ENCODE measurements at places on chromosomes 1 and 21.

GRCh38 chr1:234844479-234845031 is 234.6 kb upstream of the IRF2BP2 start:
- no peak for DNase-seq

- DNase-seq = no peak
These were observed 183.4 kb downstream of the TNFSF18 start for GRCh38 chr1:172867216-172867818.

DNA sequence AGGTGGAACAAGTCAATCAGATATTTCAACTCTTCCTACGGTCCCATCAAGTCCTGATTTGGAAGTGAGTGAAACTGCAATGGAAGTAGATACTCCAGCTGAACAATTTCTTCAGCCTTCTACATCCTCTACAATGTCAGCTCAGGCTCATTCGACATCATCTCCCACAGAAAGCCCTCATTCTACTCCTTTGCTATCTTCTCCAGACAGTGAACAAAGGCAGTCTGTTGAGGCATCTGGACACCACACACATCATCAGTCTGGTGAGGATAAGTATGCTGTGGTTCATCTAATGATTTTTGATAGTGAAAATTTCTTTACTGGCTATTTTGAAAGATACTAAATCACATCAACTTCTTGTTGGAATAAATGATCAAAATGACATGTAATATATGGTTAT is 67.7 kb upstream of the MPC2 start:
- DNase-seq = no peak

DNA sequence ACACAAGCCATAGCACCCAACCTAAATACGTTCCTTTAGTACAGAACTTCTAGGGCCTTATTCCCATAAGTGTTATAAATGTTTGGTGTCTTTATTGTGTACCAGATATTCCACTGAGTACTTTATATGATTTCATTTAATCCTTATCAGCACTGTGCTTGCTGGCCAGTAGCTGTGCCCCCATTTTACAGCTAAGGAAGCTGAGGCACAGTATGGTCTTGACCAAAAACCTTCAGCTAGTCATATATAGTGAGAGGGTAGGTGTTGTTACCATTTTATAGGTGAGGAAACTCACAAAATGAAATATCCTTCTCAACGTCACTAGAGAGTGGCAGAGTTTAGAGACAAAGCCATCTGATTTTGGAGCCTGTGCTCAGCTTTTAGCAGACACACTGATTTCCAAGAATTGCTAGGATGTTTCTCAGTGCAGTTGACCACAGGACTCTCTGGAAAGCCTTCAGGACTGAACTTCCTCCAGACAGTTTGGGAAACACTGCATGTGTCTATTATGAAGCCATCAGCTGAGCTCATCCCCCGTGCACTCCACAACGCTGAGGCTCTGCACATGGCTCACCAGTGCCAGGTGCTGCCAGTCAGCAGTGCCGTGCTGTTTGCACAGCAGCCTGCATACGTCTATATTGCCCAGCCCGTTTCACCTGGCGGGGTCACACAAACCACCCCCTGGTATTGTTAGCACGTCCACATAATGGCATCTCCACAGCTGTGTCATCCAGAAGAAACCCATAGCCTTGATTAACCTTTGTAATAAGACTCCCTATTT is 15.4 kb downstream of the NPPA start:
- peak; percentile 22 for DNase-seq

DNA sequence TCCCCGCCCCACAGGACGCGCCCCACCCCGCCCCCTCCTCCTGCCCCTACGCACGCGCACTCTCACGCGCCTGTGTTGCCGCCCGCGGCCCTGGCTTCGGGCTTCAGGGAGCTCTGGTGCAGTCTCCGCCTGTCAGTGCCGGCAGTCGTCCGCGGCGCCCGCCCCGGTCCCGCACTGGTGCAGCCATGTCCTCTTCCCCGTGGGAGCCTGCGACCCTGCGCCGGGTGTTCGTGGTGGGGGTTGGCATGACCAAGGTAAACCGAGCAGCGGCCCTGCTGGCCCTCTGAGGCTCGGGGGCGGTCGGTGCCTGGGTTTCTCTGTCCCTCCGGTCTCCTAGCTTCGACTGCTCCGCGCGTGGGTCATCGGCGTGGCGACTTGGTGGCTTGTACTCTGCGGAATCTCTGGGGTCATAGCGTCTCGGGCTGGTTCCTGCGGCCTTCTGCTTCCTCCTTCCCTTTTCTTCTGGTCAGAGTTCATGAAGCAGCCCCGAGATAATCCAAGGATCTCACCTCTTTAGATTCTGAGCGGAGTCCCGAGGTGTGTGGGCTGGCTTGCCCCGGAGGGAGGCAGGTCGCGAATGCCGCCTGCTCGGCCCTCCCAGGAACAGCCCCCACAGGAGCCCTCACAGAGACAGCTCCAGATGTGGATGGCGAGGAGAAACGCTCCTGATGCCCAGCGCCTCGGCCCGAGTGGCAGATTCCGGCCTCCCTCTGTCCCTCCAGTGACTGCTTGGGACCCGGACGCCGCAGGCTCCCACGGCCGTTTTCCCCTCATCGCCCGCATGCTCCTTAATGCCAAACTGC is at the start of gene SCP2:
Gene SCP2 (plus strand): TSS at position 65 of the 803 bp plus-strand sequence. CDS start 121 bp downstream, at position 186.
- DNase-seq = peak; percentile 85

- no peak for DNase-seq
These were observed 39.1 kb downstream of the CLIC6 start for GRCh38 chr21:34707876-34708325.

GRCh38 chr1:943545-944340 is 15.3 kb downstream of the NOC2L start:
- no peak for DNase-seq
